ENCODE measurements at places on chromosomes 2 and 18.

GRCh38 chr18:11500153-11501122, 109.0 kb upstream of the SLC35G4 start:
- DNase-seq, result peak; percentile 97

DNA sequence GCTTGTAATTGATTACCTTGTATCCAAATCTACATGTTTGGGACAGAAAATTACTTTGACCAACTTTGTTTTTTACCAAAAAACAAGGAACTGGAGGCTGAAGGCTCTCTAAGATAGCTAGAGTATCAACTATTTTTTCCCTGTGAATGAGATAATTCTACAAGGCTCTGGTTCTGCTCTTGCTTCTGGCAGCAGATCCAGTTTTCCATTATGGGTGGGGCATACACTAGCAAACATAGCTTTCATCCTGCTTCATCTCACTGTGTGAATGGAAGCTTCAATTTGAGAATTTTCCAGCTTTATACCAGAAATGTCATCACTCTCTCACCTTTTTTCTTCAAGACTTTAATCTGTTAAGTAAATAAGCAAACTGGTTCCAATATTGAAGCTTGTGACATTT, 249.7 kb downstream of the RPRM start:
- no peak for DNase-seq

DNA sequence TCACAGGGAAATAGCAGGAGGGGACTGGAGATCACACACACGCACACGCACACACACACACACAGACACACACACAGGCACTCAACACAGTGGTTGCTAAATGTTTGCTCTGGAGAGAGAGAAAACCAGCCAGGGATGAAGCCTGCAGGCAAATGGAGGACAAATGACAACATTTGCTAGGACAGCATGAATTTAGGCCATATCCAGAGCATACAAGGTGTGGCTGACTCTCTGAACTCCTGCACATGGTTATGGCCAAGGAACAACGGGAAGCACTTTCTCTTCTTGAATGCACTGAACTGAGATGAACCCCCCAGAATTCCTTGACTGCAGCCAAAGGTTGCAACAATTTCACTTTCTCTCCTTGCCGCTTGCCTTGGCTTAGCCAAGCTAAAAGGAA, 230.0 kb upstream of the RASGRP3 start:
- DNase-seq, result no peak

GRCh38 chr2:239189711-239190131, 211.1 kb downstream of the HDAC4 start:
- no peak for DNase-seq

GRCh38 chr2:82428251-82428650, 2030.8 kb downstream of the SUCLG1 start:
- no peak for DNase-seq

DNA sequence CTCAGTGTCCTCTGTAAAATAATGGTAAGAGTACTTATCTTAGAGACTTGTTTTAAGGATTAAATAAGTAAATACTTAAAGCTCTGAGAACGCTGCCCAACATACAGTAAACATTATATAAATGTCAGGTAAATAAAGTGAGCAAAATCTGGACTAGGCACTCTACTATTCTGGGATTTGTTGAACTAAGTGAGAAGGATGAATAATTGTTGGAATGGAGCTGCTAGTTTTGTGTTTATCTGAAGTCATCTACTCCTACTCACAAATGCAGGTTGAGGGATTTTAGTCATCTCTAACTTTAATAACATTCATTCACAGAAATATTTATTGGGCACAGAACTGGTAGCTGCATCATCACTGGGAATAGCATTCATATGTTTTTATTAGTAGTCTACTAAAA, 103.4 kb downstream of the MEIS1 start:
- peak; percentile 11 for DNase-seq

GRCh38 chr18:53004798-53005197, 664.8 kb downstream of the DCC start:
- no peak for DNase-seq

DNA sequence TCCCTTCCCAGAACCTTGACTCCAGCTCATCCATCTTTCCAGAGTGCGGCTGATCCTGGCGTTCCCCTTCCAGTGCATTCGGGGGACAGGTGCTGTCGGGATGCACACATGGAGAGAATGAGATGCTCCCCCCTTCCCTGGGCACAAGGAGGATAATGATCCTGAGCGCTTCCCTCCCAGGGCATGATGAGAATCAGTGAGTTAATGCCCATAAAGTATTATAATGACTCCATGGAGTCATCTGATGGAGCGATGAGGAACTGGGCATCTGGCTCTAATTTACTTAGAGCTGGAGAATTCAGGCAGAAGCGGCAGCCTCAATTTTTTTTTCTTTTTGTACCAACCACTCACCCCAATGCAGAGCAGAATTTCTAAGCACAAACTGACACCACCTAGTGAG, 79.6 kb upstream of the SKOR2 start:
- no peak for DNase-seq

DNA sequence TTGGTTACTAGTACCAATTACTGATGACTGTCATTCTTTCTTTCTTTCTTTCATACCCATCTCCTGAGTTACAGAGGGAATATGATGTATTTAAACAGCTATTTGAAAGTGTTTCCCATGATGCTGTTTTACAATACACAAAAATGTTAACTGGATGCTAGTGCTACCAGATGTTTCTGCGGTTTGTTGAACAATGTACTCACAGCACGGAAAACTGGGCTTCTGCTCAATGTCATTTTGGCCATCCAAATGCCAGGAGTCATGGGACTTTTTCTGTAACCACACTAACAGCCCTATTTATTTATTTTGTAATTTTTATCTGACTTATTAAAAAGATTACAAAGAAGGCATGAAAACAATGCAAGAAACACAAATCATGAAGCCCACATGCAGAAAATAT, 313.8 kb downstream of the RIT2 start:
- DNase-seq, result peak; percentile 10

DNA sequence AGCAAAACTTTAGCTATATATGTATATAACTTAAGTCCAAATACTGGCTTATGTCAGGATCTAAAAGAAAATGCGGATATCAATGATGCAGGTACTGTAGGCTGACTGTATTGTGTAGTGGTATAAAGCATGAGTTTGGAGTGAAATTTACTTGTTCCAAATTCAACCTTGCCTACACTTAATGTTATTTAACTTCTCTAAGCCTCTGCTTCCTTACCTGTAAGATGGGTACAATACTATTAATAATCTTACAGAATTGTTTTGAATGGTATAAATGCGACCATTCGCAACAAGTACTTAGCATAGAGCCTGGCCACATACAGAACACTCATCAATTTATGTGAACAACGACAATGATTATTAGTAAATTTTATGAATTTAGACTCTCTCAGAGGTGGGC, 62.4 kb downstream of the SPRED2 start:
- no peak for DNase-seq

GRCh38 chr2:120990451-120990871, 254.8 kb downstream of the GLI2 start:
- no peak for DNase-seq

DNA sequence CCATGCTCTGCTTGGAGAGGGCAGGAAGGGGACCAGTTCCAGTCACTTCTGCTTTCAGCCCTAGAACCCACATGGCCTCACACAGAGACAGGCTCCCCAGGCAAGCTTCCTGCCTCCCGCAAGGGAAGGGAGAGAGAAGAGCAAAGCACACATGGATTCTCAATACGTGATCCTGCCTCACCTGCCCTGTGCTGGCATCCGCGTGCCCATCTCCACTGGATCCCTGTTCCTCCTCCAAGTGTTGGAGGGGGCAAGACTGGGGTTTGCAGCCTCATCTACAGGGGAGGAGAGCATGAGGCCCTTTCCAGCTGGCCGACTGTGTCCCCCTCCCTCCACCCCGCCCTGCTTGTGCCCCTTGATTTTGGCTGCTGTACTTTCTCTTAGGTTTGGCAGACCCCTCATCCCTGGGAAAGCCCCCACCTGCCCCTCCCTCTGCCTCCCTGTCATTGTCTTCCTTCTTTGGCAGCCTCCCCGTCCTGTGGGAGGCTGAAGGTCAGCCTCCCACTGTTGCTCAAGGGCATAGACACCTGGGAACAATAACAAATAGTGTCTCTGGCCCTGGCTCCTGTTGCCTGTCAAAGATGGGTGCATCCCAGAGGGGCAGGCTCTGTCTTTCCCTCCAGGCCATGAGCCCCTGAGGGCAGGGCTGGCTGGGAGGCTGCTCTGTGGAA, 22.7 kb downstream of the KCNF1 start:
- no peak for DNase-seq

GRCh38 chr2:109447776-109448175, 166.0 kb downstream of the SEPTIN10 start:
- DNase-seq, result no peak

DNA sequence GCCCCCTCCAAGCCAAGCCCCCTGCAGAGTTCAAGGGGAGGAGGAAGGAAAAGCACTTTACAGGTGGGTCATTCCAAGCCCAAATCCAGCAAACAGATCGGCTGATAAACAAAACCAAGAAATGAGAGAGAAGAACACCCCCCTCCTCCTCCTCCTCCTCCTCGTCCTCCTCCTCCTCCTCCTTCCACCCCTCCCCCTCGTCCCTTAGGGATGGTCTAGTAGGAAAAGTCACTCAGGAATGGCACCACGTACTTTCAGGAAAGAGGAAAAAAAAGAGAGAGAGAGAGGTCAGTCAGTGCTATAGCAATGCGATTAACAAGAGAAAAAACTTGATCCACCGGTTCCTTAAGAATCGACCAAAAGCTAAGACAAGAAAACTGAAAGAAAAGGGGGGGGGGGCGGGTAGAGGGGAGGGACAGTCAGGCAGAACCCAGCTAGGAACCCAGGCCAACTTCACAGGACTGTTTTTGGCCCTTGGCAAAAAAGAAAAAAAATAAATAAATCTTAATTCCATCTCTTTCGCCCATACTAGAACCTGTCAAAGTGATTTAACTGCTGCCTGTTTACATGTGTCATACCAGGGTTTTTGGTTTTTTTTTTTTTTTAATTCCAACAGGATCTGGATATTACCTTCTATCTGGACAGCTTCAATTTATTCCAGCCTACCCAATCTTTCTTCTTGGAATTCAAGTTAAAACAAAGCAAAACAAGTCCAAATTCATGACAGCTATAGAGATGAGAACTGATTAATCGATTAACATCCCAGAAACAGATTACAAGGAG, 906 bp downstream of the IKZF2 start:
- peak; percentile 7 for DNase-seq

- peak; percentile 97 for DNase-seq
Observed at GRCh38 chr2:101396316-101396717, 9.0 kb upstream of the CREG2 start.

DNA sequence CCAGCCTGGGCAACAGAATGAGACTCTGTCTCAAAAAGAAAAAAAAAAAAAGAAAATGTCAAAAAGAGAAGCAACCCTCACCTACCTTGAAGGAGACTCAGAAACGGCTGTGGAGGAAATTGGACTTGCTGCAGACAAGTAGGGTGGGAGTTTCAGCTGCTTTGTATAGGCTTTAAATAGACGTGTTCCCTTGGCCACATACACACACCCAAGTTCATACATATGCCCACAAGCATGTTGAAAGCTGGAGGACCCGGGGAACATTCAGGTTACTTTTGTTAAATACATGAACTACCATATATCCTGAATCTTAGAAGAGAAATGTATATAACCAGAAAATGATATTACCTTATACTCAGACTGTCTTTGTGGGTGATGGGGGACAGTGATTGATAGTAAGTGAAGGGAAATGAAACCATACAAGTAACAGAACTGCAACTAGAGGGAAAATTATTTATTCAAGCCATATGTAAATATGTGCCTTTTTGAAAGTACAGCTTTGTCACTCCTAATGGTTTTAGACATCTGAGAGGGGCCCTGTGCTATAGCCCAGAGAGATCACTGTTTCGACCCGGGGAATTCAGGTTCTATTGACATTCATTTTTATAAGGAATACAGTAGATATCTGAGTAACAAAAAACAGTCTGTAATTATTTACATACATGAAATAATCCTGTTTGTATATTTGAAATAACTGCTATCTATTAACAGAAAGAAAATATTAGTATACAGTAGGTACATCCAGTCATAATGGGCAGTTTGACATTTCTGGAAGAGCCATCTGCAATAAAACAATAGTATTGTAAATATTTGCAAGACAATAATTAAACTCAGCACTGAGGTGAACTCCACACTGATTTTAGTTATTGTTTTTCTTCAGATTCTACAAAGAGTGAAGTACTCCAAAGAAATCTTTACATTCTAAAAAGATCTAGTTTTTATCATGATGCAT, 48.0 kb upstream of the TGIF1 start:
- DNase-seq, result no peak

- DNase-seq, result peak; percentile 33
Observed at GRCh38 chr2:170930131-170930990, 1.3 kb downstream of the GORASP2 start.
